ENCODE measurements at places on chromosomes 11 and 22. TPM values are rescaled to one million over a fixed set of nuclear protein-coding genes. Genes with fewer than 3 reads are reported as not detected.

PLEKHA7 gene
- 2.3 TPM for total RNA-seq

LRRC4C gene
- not detected for total RNA-seq

MIOX gene
- total RNA-seq, result 0.48 TPM

BAIAP2L2 gene
- total RNA-seq, result 0.55 TPM

OR6T1 gene
- not detected for total RNA-seq

TBCEL gene
- total RNA-seq, result 13.1 TPM

IGLL1 gene
- total RNA-seq, result 2.2 TPM

DNA sequence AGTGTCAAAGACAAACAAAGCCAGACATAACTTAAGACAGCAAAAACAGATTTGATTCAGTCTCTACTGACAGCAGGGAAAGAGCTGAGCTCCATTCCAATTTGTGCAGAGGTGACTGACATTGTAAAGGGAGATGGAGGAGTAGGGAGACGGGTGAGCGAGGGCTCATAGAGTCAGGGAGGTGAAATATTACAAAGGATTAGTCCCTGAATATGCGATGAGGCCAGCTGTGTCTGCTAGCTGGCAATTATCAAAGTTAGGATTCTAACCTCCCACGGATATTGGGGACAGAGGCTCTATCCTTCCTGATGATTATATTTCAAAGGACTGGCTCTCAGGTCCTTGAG, 8.3 kb downstream of the PLAAT2 start:
- DNase-seq, result no peak
- no peak overlapping the region for H3K4me3 ChIP-seq
- no peaks in the 10 kb centered on the region for H3K36me3 ChIP-seq
- H3K4me1 ChIP-seq, result peaks cover 40% of the 10 kb centered on the region
- no peaks in the 10 kb centered on the region for H3K27me3 ChIP-seq

DNA sequence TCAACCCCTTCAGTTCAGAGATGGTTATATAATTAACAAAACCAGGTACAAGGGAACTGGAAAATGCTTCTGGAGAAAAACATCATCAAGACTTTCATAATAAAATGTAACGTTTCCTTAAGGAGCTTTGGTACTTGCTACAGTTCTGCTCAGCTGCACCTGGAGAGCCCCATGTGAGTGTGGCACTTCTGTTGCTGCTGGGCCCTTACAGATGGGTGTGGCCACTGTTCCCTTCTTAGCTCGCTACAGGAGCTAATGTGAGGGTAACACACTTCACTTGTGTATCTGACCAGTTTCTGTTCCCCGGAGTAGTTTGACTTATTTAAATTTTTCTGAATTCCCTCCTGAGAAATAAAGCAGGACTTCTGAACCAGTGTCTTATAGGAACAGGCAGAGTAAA, 4.0 kb downstream of the POU2AF3 start:
- no peak overlapping the region for H3K4me3 ChIP-seq
- H3K27me3 ChIP-seq, result peaks cover 55% of the 10 kb centered on the region
- no peak overlapping the region for H3K27ac ChIP-seq
- H3K36me3 ChIP-seq, result no peaks in the 10 kb centered on the region

DNA sequence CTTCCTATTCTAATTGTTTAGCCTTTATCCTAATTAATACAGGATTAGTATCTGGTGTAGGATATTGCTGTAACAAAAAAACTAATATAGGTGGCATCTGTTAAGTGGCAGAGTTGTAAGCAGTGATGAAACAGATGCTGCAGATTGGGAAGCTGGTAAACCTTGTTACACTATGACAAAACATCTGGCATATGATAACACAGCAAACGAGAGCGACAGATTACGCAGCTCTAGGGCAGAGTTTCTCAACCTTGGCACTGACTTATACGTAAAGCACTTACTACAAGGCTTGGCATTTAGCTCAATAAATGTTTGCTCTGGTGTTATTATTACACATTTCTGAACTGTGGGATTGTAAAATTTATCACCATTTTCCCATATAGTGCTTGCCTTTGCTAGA, 137.0 kb downstream of the ATG16L2 start:
- no peak overlapping the region for H3K4me3 ChIP-seq
- H3K4me1 ChIP-seq, result no peaks in the 10 kb centered on the region
- no peak overlapping the region for H3K27ac ChIP-seq
- DNase-seq, result no peak

- no peak for DNase-seq
- no peak overlapping the region for H3K4me3 ChIP-seq
- H3K27me3 ChIP-seq, result no peaks in the 10 kb centered on the region
- H3K27ac ChIP-seq, result no peak overlapping the region
- peaks cover 81% of the 10 kb centered on the region for H3K36me3 ChIP-seq
These were observed 11.4 kb downstream of the UBE4A start for GRCh38 chr11:118370774-118371173.

DNA sequence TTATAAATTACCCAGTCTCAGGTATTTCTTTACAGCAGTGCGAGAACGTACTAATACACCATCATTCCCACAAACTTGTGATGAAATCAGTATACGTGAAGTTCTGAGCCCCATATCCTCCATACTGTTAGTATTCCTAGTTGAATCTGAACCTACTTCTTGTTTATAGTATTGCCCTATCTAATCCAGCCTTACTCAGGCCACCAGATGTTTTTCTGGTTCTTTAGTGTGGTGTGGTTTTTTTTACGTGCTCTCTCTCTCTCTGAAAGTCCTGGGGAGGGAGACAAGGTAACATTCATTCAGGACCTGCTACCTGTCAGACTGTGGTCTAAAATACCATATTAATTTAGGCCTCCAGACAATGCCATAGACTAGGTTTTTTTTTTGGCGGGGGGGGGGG, 47.6 kb upstream of the TEAD1 start:
- no peak overlapping the region for H3K27ac ChIP-seq
- no peaks in the 10 kb centered on the region for H3K36me3 ChIP-seq
- no peaks in the 10 kb centered on the region for H3K4me1 ChIP-seq
- no peak overlapping the region for H3K4me3 ChIP-seq
- no peak for DNase-seq
- H3K27me3 ChIP-seq, result peaks cover 1% of the 10 kb centered on the region

- no peaks in the 10 kb centered on the region for H3K36me3 ChIP-seq
- H3K27ac ChIP-seq, result no peak overlapping the region
- no peaks in the 10 kb centered on the region for H3K27me3 ChIP-seq
- no peaks in the 10 kb centered on the region for H3K4me1 ChIP-seq
These were observed 667.0 kb downstream of the NTM start for GRCh38 chr11:132037467-132037862.

DNA sequence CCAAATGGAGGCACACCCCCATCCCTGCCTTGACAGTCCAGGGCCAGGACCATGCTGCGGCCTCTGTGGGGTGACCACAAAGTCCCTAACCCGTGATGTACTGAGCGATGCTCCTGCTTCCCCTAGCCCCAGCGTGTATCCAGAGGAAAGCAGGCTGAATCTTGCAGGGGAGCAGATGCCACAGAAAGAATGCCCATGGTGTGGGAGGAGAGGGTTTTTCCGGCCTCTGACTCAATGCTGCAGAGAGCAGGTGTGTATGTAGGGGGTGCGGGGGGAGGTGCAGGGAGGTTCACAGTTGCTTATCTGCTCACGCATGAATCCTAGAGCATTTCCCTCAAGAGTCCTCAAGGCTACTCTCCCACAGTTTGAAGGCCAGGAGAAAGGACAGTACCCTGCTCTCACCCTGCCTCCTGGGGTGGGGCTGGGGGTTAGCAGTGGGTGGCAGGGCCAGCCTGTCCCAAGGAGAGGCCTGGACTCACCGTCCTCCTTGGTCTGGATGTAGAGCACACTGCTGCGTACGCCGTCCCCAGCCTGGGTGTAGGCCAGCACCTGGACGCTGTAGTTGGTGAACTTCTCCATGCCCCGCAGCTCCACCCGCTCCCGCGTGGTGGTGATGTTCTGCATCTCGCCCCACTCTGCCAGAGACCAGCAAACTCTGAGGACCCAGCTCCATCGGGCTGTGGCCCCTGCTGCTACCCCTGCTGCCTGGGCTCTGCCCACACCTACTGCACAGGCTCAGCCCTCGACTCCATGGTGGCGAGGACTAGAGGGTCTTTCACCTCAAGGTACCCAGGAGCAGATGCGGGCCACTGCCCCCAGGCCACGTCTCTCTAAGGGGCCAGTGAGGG, 130.8 kb downstream of the CEP164 start:
- no peak overlapping the region for H3K4me3 ChIP-seq
- no peak for DNase-seq
- H3K27ac ChIP-seq, result no peak overlapping the region

- no peaks in the 10 kb centered on the region for H3K4me1 ChIP-seq
- no peak overlapping the region for H3K27ac ChIP-seq
- H3K27me3 ChIP-seq, result no peaks in the 10 kb centered on the region
- no peaks in the 10 kb centered on the region for H3K36me3 ChIP-seq
These were observed 53.3 kb upstream of the ADA2 start for GRCh38 chr22:17272511-17272991.

GRCh38 chr11:13216019-13216710, 61.4 kb upstream of the BMAL1 start:
- H3K27ac ChIP-seq, result no peak overlapping the region
- peaks cover 10% of the 10 kb centered on the region for H3K4me1 ChIP-seq

DNA sequence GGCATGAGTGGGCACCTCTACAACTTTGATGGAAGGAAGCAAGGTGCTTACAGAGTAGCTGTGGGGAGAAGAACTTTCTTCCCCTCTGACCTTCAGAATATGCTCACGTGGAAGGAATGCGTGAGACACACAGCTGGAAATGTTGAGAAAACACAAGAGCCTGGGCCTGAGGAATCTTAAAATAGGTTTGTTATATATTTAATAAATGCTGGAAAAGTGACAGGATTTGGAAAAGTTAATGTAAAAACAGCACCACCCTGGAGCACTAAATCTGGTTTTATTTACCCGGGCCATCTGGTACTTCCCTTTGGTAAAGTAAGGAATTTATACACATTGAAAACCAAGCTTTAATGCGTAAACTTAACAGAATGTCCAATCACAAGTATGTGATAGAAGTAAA, 14.0 kb upstream of the AMPD3 start:
- H3K36me3 ChIP-seq, result no peaks in the 10 kb centered on the region
- no peak overlapping the region for H3K4me3 ChIP-seq
- peaks cover 31% of the 10 kb centered on the region for H3K4me1 ChIP-seq

GRCh38 chr11:121766991-121767390, 314.2 kb upstream of the SORL1-AS1 start:
- H3K27ac ChIP-seq, result no peak overlapping the region
- no peaks in the 10 kb centered on the region for H3K36me3 ChIP-seq
- no peak for DNase-seq
- no peaks in the 10 kb centered on the region for H3K4me1 ChIP-seq
- no peaks in the 10 kb centered on the region for H3K27me3 ChIP-seq

DNA sequence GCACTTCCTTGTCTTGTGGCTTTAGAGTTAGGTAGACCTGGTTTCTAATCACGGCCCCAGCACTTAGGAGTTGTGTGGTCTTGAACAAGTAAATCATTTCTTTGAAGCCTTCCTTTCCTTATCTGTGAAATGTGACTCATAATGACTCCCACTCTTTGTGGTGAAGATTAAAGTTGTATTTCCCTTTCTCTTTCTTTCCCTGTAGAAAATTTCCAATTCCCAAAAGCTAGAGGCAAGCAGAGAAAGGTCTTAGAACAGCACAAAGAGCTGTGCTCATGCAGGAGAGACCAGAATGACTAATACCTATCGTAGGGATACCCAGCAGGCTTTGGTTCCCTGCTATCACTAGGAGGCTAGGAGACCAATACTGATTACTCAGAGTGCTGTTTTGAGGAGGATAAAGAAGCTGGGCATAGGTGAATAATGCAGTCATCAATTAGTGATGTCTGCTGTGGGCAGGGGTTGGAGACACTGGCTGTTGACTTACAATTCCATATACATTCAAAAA, 270.7 kb upstream of the SYN3 start:
- no peak overlapping the region for H3K27ac ChIP-seq
- no peak overlapping the region for H3K4me3 ChIP-seq
- DNase-seq, result no peak
- no peaks in the 10 kb centered on the region for H3K4me1 ChIP-seq

All from activated CD4-positive, alpha-beta memory T cell treated with anti-CD3 and anti-CD28 coated beads, Interleukin-2, amount 10 ng/mL, durations not matched to agents 7 days and 5 days (primary cell).